ENCODE measurements at places on chromosomes 3 and 15.
A peak's percentile ranks its signal among the peaks of the same experiment; 100 is the strongest.

DNA sequence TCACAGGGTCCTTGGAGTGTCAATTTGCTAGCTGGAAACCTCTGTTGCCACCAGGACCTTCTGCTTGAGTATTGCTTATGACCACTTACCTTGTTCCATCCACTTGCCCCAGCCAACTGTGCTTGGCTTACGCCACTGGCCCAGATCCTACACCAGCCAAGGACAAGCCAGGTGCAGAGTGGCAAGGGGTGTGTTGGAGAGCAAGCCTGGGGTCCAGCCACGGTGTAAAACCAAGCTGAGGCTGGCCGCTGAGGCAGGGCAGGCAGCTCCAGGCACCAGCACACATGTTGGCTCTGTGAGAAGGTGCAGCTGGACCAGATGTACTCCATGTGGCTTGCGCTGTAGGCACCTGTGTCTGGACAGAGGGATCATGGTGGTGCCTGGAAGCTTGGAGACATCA, 248.2 kb downstream of the UNC13C start:
- DNase-seq = no peak

- DNase-seq = no peak
Measured at GRCh38 chr3:10852066-10852808, 36.2 kb downstream of the SLC6A11 start.

GRCh38 chr15:101441696-101442095, 47.8 kb downstream of the PCSK6 start:
- no peak for DNase-seq

GRCh38 chr15:64686130-64686735, 89.2 kb downstream of the RBPMS2 start:
- DNase-seq = peak; percentile 86

DNA sequence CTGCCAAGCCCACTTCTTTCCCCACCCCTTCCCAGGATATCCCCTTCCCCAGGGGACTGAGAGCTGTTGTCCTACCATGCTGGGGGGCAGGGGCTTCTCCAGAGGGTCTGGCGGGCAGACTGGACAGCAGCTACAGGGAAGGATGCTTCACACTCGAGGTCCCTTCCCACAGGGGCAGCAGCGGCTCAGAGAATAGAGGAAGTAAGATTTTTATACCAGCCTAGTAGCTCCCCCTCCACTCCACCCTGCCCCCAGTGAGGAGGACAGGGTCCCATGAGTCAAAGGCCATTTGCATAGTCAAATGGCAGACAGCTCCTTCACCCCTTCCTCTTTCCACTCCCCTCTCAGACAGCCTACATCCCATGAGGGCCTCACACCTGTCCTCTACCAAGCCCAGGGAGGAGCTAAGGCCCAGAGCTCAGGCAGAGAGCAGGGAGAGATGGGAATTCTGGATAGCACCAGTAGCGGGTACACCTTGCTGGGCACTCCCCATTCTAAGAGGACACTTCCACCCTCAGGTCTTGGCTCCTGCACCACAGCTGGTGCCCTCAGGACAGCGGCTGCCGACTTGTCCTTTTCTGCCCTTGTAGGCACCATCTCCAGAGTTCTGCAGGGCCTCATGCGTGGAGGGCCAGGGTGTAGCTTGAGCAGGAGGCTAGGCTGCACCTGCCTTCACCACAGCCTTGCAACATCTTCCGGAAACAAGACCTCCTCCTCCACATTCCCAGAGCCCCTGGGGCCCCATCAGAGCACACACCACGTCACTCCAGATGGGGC, at the start of gene TLR9:
TSS of gene TLR9 (minus strand) at position 194 of the 777 bp plus-strand sequence. CDS start at position 78, 116 bp downstream.
- peak; percentile 91 for DNase-seq

GRCh38 chr3:78647726-78648125, 1120.1 kb downstream of the ROBO1 start:
- no peak for DNase-seq

DNA sequence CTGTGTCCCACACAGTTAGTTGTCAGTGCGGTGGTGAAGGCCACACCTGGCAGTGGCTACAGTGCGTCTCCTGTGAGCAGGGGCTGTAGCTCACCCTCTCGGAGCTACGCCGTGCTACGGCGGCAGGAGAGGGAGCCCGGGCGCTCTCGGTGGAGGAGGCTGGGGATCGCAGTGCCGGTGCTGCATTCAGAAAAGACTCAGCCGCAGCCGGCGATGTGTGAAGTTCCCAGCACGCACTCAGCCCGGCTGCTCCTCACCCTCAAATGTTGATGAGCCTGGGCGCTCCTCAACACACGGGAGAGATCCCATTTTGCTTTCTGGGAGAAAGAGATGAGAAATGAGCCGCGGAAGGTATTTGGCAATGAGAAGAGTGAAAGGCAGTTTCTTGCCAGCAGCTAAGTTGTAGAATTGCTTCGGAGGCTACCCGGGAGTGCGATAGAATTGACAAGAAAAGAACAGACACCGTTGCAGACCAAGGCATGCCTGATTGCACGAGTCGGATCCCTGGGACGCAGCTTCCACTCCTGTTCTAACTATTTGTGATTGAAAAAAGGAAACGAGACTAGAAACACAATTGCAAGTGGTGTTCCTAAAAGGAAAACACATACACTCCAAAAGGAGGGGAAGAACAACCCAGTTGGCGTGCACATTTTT, at the start of gene UNC13C:
TSS of gene UNC13C (plus strand) at position 189 of the 654 bp plus-strand sequence. CDS start 34,463 bp downstream, outside the sequence.
- no peak for DNase-seq

DNA sequence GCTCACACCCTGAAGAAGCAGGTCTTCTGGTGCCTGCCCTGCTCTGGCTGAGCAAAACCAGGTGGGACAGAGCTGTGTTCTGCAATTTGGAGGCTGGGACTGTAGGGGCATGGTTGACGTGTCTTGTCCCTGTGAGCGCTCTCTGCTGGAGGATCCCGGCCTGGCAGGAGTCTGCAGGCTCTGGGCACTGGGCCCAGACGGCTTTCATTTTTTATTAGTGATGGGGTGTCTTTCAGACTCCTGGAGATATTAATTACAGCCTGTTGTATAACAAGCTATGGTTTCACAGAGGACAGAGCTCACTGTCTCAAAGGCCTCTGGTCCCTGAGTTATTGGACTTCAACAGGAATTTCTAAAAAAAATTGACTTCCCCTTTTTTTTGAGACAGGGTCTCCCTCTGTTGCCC, 29.5 kb upstream of the ZNF710 start:
- DNase-seq = peak; percentile 63

DNA sequence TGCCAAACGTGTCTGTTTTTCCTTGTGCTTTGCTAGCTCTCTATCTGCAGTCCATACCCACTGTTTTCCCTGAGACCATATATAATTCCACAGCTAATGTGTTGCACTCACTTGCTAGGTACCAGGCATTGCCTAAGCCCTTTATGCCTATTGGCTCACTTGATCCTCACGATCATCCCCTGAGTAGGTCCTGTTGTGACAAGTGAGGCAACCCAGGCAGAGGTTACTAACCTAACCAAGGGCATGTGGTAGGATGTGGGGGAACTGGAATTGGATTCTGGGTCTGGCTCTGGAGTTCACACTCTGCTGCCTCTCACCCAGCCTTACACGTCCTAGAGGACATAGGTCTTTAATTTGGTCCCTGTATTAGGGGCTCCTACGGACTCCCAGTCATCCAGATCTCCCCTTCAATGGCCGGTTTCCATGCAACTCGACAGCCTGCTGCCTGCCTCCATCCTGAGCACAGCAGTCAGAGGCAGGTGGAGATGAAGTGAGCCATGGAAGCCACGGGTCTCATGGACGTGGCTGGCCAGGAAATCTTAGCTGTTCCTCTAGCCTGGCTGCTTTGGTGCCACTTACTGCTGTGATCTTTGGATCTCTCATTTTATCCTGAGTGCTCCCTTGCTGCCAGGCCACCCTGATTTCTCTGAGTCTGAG, 38.9 kb upstream of the MYZAP start:
- no peak for DNase-seq

DNA sequence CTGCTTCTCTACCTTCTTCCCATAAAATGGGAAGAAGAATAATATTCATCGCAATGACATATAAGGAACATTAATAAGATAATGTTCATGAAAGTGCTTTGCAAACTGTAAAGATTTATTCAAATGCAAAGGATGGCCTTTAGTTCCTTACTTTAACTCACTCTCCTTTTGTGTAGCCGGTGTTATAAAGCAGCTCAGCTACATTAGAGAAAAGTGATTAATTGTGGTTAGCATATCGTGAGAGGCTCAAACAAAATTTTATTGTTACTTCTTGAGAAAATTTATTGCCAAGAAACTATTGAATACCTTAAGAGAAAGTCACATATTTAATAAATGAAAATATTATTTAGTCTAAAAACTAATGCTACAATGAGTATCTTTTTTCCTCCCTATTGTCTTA, 250.7 kb upstream of the NR2E3 start:
- DNase-seq = no peak

Measured in KBM-7 (cell line).